ENCODE measurements at places on chromosomes 6 and 20.

GRCh38 chr20:41364236-41364855 lies 2.3 kb downstream of the EMILIN3 start:
- DNase-seq: no peak

GRCh38 chr6:34484899-34485298 lies 19.0 kb downstream of the PACSIN1 start:
- DNase-seq: peak; percentile 61

- DNase-seq: no peak
Observed at GRCh38 chr6:45655745-45656476, 278.2 kb upstream of the SUPT3H start.

DNA sequence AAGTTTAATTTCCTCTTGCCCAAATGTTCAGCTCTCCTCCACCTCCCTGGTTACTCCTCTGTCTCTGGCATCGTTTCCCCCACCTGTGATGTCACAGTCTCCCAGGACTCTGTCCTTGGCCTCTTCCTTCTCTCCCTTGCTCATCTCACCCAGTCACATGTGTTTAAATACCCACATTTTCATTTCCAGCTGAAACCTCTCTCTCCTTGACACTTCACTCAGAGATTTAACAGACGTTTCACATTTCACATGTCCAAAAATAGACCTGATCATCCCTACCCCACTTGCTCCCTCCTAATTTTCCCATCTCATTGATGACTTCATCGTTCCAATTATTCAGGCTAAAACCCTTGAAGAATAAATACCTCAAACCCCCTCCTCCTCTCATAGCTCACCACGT lies 604.1 kb upstream of the JAG1 start:
- no peak for DNase-seq

DNA sequence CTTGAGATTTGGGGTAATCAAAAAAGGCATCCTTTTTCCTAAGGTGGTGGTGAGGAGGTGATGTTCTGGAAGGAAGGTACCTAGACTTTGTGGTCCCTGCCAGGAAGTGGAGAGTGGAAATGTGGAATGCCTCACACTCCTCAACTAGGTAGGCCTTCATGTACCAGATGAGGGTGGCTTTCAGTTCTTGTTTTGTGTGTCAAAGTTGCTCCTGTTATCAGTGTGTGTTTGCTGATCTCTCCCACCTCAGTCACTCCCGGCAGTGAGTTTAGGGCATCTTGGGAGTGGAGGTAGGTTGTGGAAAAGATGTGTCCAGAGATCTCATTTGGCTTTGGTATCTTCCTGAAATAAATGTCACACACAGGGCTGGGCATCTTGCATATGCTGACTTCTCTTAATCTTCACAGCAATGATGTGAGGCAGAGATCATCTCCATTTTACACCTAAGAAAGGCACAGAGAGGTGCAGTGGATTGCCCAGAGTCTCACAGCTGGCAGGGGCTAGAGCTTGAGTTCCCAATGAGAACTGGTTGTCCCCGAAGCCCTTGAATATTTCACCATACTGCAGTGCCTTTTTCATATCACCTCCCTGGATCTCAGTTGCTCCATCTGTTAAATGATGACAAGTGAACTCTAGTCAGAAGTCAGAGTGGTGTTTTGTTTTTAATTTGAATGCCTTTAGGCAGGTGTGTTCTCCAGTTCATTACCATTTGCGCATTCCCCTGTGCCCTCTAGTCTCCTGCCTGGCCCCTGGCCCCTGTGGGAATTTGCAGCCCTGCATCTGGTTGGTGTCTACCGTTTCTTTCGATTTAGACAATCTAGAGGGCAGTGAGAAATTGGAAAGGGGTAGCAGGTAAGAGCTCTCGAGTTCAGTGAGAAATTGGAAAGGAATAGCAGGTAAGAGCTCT lies 2.9 kb downstream of the PKIG start:
- DNase-seq: no peak

GRCh38 chr6:111759836-111760785 lies 113.1 kb downstream of the FYN start:
- DNase-seq: no peak

DNA sequence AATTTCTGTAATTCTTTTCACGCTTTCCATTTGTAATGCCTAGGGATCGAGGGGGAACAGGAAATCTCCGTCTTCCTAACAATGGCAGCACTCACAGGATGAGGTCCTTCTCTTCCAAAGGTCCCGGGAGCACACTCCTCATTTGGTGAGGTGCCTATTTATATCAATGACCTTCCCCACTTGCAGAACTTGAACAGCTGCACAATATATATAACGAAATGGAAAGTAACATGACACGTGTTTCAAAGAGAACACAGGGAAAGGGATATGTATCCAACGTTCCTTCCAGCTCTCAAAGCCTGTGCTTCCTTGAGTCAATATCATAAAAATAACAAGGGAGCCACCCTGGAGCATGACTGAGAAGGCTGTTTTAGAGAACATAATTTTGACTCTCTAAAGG lies 78.6 kb upstream of the RBM24 start:
- DNase-seq: no peak

GRCh38 chr6:12479881-12480280 lies 189.7 kb downstream of the EDN1 start:
- no peak for DNase-seq

DNA sequence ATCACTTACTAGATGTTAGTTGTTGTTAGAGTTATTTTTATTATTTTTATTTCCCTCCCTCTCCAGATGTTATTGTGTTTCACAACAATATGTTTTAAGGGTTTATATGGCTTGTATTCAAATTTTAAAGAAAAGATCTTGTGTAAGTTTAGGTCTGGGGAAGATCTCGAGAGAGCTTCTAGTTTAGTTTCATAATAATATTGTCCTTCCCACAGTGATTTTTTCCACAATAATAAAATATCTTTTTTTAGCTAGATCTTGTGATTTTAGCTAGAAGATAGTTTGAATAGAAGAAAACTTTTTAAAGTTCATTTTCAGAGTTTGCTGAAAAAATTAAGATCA lies 55.0 kb downstream of the ADGRG6 start:
- DNase-seq: no peak

- DNase-seq: no peak
Observed at GRCh38 chr6:54981647-54982046, 135.1 kb downstream of the FAM83B start.

DNA sequence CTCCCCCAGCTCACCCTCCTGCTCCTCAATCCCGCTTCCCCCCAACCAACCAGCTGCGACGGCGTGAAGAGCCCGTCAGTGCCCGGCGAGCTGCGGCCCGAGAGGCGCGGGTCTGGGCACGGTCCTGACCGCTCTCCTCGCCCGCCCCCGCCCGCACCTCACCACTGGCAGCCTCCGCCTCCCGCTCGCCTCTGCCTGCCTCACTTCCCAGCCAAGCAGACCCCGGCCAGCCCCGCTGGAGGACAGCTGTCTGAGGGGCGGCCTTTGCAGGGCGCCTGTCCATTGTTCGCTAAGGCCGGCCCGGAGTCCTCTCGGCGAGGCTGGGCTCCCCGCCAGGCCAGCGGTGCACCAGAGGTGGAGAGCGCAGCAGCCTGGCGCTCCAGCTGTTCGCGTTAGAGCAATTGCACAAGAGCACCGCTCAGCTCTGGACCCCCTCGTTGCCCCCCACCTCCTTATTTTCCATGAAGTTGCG lies 1.3 kb downstream of the SOBP start:
- DNase-seq: no peak

DNA sequence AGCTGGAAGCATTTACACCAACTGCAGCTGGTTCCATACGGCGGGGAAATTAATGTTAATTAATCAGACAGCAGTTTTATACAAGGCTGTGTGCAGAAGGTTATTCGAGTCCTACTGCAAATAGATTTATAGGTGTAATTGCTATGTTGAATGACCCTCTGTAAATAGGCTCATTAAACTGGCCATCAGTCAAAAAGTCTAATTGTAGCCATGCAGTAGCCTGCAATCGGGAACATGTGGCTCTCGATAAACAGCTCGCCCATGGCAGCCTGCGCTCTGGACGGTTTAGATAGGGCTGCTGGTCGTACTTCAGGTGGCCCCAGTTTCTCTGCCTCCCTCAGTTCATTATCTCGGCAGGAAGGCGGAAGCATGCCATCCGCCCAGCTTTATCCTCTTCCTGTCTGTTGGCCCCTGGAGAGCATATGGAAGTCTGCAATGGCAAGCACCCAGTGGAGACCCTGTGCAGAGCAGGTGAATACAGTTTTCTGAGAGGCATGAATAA lies 143.2 kb downstream of the MBOAT1 start:
- DNase-seq: no peak

- no peak for DNase-seq
Observed at GRCh38 chr20:44145131-44145775, 41.7 kb downstream of the JPH2 start.

- DNase-seq: no peak
Observed at GRCh38 chr20:13671916-13672378, 33.2 kb upstream of the TASP1 start.

DNA sequence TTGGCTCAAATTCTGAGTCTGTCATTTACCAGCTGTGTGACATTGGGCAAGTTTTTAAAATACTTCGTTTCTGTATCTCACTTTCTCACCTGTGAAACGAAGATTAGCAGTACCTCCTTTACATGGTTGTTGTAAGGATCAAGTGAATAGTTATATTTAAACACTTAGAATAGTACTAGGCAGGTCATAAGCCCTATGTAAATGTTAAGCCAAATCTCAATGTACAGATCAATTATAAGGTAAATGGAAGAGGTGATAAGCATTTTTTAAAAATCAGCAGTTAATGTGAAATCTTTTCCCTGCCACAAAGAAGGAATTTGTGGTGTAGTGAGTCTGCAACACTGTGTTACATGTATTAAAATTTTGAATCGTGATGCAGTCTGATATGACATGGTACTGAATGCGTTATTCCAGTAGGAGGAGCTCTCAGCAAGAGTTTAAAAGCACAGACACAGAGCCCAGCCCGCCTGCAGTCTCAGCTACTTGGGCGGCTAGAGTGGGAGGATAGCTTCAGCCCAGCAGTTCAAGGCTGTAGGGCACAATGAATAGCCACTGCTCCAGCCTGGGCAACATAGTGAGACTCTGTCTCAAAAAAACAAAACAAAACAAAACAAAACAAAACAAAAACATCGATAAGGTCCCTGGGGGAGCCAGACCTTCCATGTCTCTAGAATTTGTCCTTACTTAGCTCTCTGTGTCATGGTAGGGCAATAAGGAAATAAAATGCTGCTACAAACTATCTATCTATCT lies 46.0 kb downstream of the GTF2H5 start:
- DNase-seq: peak; percentile 67
